ENCODE measurements at places on chromosomes 1 and 21. TPM values are rescaled to one million over a fixed set of nuclear protein-coding genes. Genes with fewer than 3 reads are reported as not detected.

PLCH2 gene
- total RNA-seq, result 0.56 TPM

ERVH48-1 gene
- not detected for total RNA-seq

PTPRU gene
- 19.9 TPM for total RNA-seq

C1orf141 gene
- not detected for total RNA-seq

BTBD8 gene
- 2.0 TPM for total RNA-seq

DPYD gene
- 86.4 TPM for total RNA-seq

LCE2C gene
- not detected for total RNA-seq

TTLL7 gene
- total RNA-seq, result 3.1 TPM

HRNR gene
- not detected for total RNA-seq

NR1I3 gene
- total RNA-seq, result not detected

CNR2 gene
- 0.06 TPM for total RNA-seq

LDLRAD1 gene
- total RNA-seq, result not detected

LIN9 gene
- 2.1 TPM for total RNA-seq

RIMS3 gene
- total RNA-seq, result 2.2 TPM

SYT11 gene
- total RNA-seq, result 7.0 TPM

S100A1 gene
- 36.5 TPM for total RNA-seq

RGS13 gene
- total RNA-seq, result 0.60 TPM

CD160 gene
- total RNA-seq, result not detected

PCSK9 gene
- 0.88 TPM for total RNA-seq
